ENCODE measurements at places on chromosomes 1 and 21.

- no peak for DNase-seq
- no peaks in the 10 kb centered on the region for H3K36me3 ChIP-seq
- H3K4me1 ChIP-seq: peaks cover 25% of the 10 kb centered on the region
- peaks cover 78% of the 10 kb centered on the region for H3K27me3 ChIP-seq
- no peak overlapping the region for H3K27ac ChIP-seq
Observed at GRCh38 chr1:1066403-1067283, 7.5 kb downstream of the RNF223 start.

DNA sequence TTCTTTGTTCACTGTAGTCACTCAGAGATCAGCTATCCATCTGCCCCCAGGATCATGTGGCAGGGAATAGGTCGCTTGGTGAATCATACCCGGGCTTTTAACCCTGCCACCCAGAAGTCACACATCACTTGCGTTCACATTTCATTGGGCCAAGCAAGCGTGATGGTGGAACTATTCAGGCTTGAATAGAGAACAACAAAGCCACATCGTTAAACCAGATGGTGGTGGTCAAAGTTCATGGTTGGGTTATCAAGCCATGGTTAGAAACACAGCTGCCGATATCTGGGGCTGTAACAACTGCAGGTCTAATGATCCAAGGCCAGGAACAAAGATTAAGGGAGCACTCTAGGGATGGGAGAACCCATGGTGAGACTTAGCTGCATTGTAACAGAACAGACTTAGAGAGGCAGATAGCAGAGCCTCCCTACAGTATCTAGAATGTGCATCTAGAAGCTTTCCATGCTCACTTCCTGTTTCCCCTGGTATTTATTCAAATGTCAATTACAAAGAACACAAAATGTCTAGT, 40.0 kb upstream of the PTPRC start:
- H3K36me3 ChIP-seq: no peaks in the 10 kb centered on the region
- no peak overlapping the region for H3K4me3 ChIP-seq
- no peaks in the 10 kb centered on the region for H3K4me1 ChIP-seq
- DNase-seq: no peak
- H3K27me3 ChIP-seq: no peaks in the 10 kb centered on the region

DNA sequence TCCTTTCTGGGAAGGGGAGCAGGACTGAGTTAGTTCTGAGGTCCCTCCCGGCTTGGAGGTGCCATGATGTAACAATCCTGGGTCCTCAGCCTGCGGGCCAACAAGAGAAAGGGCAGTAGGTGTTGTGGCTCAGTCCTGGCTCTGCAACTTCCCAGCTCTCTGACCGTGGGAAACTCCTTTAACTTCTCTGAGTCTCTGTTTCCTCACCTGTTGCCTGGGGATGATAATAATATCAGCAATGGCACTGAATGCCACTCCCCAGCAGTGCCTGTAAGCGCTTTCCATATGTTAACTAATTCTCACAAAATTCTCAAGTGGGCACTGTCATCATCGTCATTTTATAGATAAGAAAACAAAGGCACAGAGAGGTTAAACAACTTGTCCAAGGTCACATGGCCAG, 2.3 kb downstream of the PADI3 start:
- H3K27ac ChIP-seq: no peak overlapping the region
- no peaks in the 10 kb centered on the region for H3K4me1 ChIP-seq
- H3K36me3 ChIP-seq: no peaks in the 10 kb centered on the region
- no peak for DNase-seq
- H3K27me3 ChIP-seq: peaks cover 2% of the 10 kb centered on the region

DNA sequence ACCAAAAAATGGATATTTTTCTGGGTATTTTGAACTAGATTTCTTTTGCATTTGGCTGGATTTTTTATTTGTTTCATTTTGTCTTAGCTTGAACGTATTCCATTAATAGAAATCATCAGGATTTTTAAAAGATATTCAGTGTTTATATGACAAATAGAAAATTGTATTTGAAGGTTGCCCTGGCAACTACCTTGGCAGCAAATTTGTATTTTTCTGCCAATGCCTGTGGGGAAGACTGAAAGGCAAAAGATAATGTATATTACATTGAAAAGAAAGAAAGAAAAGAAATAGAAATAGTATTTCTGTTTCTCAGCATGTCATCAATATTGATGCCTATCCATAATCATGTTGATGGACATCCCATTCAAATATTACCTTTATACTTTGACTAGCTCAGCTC, 16.8 kb downstream of the VCAM1 start:
- peak; percentile 88 for DNase-seq
- peak overlapping the region; percentile 58 for H3K27ac ChIP-seq
- H3K4me3 ChIP-seq: no peak overlapping the region
- no peaks in the 10 kb centered on the region for H3K4me1 ChIP-seq
- H3K36me3 ChIP-seq: no peaks in the 10 kb centered on the region

DNA sequence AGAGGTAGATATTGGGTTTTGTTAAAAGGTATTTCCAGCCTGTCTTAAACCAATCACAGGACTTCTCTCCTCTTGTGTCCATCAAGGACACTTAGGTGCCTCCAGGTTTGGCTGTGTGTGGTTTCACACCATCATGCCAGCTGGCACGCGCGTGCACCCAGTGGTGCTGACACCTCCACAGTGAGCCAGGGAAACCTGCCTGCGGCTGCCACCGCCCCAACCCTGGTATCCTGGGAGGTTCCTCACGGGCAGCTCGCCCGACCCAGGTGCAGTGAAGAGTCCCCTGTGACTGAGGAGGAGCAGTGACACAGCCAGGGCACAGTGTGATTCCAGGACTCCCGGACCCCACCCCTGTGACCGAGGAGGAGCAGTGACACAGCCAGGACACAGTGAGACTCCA, 13.2 kb upstream of the COL6A2 start:
- no peaks in the 10 kb centered on the region for H3K36me3 ChIP-seq
- peaks cover 47% of the 10 kb centered on the region for H3K4me1 ChIP-seq
- DNase-seq: no peak
- no peak overlapping the region for H3K4me3 ChIP-seq
- H3K27me3 ChIP-seq: no peaks in the 10 kb centered on the region
- H3K27ac ChIP-seq: no peak overlapping the region

- DNase-seq: no peak
- no peak overlapping the region for H3K27ac ChIP-seq
Observed at GRCh38 chr1:58318157-58319005, 228.1 kb downstream of the OMA1 start.
